HFFc6 (cell line): ENCODE measurements at places on chromosomes 5 and 9. TPM values are rescaled to one million over a fixed set of nuclear protein-coding genes. Genes with fewer than 3 reads are reported as not detected.

The RAB3C gene
- total RNA-seq = not detected in 3 replicates

The FGFR4 gene
- total RNA-seq = 0.21 TPM in 1 of 2 replicates, not detected in the other

The HARS2 gene
- 23.0 to 23.8 TPM (median 23.4 TPM) in 3 replicates for total RNA-seq

The OMD gene
- not detected in 2 replicates for total RNA-seq

The PCDHGC3 gene
- 130 to 150 TPM (median 144 TPM) in 3 replicates for total RNA-seq

The CRB2 gene
- total RNA-seq = not detected in 3 replicates

DNA sequence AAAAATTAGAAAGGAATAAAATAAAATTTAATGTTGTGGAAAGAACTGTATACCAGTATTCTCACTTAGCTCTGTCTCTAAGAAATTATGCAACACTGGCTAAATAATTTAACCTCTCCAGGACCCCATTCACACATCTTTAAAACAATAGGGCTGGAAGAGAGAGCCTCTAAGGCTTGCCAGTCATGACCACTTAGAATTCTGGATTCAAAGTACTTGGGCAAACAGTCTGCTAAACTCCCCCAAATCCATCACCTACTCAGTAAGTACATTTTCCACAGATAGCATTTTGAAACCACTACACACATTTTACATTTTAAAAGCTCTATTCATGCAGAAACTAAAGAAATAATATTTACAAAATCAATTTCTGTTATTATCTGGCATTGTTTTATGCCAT lies 291.7 kb downstream of the TMEM167A start:
- H3K4me1 ChIP-seq = no peaks in the 10 kb centered on the region
- peaks cover 2% of the 10 kb centered on the region; the same call in 1 of the 2 replicates for H3K27me3 ChIP-seq
- H3K36me3 ChIP-seq = no peaks in the 10 kb centered on the region
- no peak overlapping the region for H3K27ac ChIP-seq

- peaks cover 5% of the 10 kb centered on the region; the same call in 1 of the 2 replicates for H3K4me1 ChIP-seq
- H3K36me3 ChIP-seq = peaks cover 17% of the 10 kb centered on the region
- H3K27me3 ChIP-seq = peaks cover 4% of the 10 kb centered on the region
- H3K27ac ChIP-seq = no peak overlapping the region
- H3K4me3 ChIP-seq = no peak overlapping the region
- no peak for DNase-seq
Observed at GRCh38 chr9:88280816-88281382, 107.3 kb upstream of the SPIN1 start.

- H3K4me3 ChIP-seq = peak overlapping the region; percentile 84
- H3K27me3 ChIP-seq = no peaks in the 10 kb centered on the region; the same call in none of the 2 replicates
- H3K4me1 ChIP-seq = peaks cover 78% of the 10 kb centered on the region
- H3K36me3 ChIP-seq = peaks cover 19% of the 10 kb centered on the region
- H3K27ac ChIP-seq = peak overlapping the region; percentile 93
Observed at GRCh38 chr5:149002053-149002452, 60.8 kb downstream of the SH3TC2 start.

GRCh38 chr5:52013523-52013922 lies 630.3 kb downstream of the ISL1 start:
- H3K4me3 ChIP-seq = no peak overlapping the region
- no peaks in the 10 kb centered on the region; the same call in 1 of the 2 replicates for H3K27me3 ChIP-seq
- no peaks in the 10 kb centered on the region for H3K4me1 ChIP-seq
- H3K36me3 ChIP-seq = no peaks in the 10 kb centered on the region

- peak; percentile 74 for DNase-seq
- peak overlapping the region; percentile 79 for H3K27ac ChIP-seq
- no peaks in the 10 kb centered on the region for H3K27me3 ChIP-seq
- H3K4me3 ChIP-seq = no peak overlapping the region
- peaks cover 20% of the 10 kb centered on the region for H3K4me1 ChIP-seq
Observed at GRCh38 chr5:125134216-125135081, 388.0 kb upstream of the ZNF608 start.
